Activated CD4-positive, alpha-beta T cell treated with anti-CD3 and anti-CD28 coated beads, Interleukin-2, amount 10 ng/mL, durations not matched to agents 7 days and 5 days (primary cell): ENCODE measurements at places on chromosomes 11 and 22.

DNA sequence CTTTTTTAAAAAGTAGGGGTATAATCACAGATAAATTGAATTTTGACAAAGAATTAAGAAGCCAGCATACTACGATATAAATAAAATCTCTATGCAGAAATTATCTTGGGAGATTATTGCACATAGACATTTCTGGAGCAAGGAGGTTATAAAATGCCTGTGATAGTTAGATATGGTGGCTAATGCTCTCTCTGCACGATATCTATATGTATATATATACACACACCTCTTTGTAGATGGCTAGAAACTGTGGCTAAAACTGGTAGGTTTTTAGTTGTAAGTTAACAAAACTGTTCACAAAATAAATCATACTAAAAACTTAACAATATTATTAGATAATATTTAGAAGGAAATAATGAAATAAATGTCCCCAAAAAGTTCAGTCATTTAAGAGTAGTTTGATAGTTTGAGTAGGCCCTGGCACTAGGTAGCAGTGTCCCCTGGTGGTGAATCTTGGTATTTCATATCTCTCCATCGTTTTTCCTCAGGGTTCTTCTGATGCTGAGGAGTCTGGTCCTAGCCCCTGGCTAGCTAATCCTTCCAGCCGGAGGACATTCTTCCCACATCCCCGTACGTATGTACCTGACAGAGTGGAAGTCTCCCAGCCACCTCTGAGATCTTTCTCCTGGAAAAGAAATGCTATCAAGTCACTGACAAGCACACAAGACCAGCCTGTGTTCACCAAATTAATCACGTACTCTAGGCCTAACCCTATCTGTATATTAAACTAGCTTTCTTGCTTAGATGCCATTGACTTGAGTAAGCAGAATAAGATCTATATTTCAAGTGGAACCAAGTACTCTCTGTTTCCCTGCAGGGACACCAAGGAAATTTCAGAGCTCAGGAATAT lies 32.2 kb downstream of the ART5 start:
- DNase-seq = peak; percentile 44

- DNase-seq = no peak
Observed at GRCh38 chr11:12689029-12689755, 15.0 kb downstream of the TEAD1 start.

DNA sequence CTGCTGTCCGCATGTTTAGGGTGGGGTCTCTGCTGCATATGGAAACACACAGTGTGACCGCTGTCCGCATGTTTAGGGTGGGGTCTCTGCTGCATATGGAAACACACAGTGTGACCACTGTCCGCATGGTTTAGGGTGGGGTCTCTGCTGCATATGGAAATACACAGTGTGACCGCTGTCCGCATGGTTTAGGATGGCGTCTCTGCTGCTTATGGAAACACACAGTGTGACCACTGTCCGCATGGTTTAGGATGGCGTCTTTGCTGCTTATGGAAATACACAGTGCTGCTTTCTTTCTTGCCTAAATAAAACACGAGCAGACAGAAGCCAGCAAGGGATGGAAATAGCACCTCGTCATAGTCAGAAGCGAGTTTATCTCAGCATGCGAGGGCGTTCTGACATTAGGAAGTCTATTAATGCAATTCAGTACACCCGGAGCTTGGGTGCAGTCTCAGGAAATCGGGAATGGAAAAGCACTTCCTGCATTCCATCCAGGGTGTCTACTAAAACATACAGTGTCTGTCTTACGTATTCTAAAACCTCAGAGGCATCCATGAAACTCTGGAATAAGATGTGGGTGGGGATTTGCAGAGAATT lies 32.6 kb upstream of the TOLLIP start:
- no peak for DNase-seq

DNA sequence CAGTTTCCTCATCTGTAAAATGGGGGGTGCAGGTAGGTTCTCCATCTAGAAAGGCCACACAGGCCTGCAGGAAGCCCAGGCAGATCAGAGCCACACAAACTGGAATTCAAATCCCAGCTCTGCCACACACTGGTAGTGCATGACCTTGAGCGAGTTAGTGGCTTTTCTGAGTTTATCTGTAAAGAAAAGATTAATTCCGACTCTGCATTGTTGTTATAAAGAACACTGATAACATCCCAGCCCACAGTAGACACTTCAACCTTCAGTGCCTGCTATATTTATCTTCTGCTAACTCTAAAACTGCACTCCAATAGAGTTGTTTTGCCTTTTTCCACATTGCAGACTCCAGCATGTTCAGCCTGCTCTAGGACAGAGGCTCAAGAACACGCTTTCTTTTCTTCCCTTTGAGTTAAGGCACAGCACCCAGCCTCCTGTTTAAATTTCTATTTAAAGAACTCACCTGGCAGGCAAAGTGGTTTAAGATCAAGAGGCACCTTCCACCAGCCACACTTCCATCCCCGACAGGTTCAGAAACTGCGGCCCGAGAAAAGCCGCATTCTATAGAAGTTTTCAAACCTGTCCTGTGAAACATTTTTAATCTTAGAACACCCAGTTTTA lies 133.9 kb downstream of the PLEKHA7 start:
- no peak for DNase-seq

GRCh38 chr11:3890806-3891205 lies 35.3 kb downstream of the STIM1 start:
- no peak for DNase-seq

GRCh38 chr11:32890843-32891656 lies 1.6 kb upstream of the QSER1 start:
- DNase-seq = no peak
